ENCODE measurements at places on chromosomes 11 and 22. TPM values are rescaled to one million over a fixed set of nuclear protein-coding genes. Genes with fewer than 3 reads are reported as not detected.
A peak's percentile ranks its signal among the peaks of the same experiment; 100 is the strongest.

GRCh38 chr11:104934594-104934993 is 33.8 kb downstream of the CASP4 start:
- H3K4me1 ChIP-seq = no peaks in the 10 kb centered on the region
- DNase-seq = no peak
- no peak overlapping the region for H3K4me3 ChIP-seq
- no peak overlapping the region for H3K27ac ChIP-seq

DNA sequence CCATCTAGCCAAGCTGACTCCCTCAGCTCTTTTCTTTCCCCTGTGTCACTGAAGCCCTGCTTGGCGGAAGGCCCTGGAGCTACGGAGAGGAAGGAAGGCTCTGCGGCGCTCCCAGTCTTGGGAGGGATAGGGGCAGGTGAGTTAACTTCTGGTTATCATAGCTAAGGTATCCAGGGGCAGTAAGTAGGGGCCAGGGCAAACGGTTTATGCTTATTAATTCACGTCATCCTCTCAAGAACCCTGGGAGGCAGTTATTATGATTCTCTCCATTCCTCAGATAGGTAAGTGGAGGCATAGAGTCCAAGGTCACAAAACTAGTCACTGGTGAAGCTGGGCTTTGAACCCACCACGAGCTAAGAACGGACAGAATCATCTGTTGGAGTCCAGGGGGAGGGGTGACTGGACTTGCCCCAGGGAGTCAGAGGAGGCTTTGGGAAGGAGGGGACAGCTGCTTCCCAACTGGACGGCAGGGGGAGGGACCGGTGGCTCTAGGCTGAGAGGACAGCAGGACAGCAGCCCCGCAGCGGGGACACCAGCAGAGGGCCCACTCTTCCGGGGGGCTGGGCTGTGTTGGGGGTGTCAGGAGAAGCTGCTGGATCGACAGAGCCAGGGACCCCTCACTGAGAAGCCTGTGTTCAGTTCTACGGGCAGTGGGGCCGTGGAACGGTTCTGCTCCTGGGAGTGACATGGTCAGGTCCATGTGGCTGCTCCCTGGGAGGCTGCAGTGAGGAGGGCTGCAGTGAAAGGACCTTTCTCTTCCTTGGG is 3.5 kb downstream of the BAIAP2L2 start:
- H3K4me3 ChIP-seq = no peak overlapping the region
- H3K4me1 ChIP-seq = no peaks in the 10 kb centered on the region
- DNase-seq = no peak
- H3K27ac ChIP-seq = no peak overlapping the region

Gene HTR3B
- total RNA-seq = not detected

Gene SAMM50
- total RNA-seq = 34.2 TPM

Gene SCGB1A1
- total RNA-seq = not detected

DNA sequence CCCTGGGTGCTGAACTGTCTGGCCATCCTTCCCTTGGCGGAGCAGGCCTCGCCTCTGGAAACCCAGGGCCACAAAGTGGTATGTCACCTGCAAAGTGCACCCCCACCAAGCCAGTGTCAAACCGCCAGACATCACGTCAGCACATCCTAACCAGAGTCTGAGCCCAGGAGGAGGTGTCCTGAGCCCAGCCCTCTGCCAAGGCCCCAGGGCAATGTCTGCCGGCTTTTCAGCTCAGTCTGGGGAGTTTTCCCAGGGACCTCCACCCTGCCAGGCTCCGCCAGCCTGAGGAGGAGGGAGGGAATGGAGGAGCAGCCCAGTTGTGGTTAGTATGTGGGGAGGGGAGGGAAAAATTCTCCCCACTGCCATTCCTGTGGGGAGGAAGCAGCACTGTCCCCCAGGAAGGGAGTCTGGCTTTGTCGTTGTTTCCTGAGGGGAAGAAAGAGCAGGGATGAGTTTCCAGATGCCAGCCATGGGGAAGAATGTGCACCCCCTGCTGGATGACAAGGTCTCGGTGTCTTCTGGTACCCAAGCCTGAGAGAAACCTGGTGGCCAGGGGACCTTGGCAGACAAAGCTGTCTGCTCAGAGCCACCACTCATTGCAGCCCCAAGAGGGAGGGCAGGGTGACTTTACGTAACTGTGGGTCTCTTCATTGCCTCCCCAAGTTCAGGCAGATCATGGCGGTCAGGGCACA is 81.4 kb upstream of the CD82 start:
- peaks cover 4% of the 10 kb centered on the region for H3K4me1 ChIP-seq
- peaks cover 2% of the 10 kb centered on the region for H3K36me3 ChIP-seq

- H3K27me3 ChIP-seq = no peaks in the 10 kb centered on the region
- H3K4me1 ChIP-seq = peaks cover 14% of the 10 kb centered on the region
- H3K4me3 ChIP-seq = peak overlapping the region; percentile 67
- no peak for DNase-seq
Observed at GRCh38 chr11:1262172-1263006, 39.5 kb downstream of the MUC5B start.

Gene TPBGL
- 0.74 TPM for total RNA-seq

DNA sequence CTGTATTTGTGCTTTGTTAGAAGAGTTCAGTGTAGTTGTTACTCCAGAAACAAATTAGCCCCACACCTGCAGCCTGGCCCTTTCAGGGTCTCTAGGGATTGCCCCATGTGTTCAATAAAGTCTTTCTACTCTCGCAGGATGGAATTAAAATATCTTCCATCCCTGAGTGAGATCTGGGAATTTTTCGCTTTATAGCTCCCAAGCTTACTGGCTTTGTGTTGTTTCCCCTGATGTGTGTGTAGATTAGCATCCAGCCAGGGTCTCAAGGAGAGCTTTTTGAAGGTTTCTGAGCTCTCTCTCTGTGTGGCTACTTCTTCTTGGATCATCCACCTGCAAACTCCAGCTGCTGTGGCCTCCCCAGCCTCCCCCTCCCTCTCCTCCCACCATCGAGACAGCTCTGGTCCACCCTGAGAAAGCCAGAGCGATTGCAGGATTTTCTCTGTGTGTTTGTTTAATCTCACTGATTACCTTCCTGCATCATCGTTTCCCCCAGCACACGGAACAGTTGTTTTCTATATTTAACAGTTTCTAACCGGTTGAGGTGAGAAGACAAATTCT is 553.5 kb downstream of the TBC1D22A start:
- H3K36me3 ChIP-seq = peaks cover 1% of the 10 kb centered on the region
- no peak overlapping the region for H3K27ac ChIP-seq
- no peaks in the 10 kb centered on the region for H3K4me1 ChIP-seq
- no peak overlapping the region for H3K4me3 ChIP-seq

Gene GGT1
- total RNA-seq = 1.5 TPM

DNA sequence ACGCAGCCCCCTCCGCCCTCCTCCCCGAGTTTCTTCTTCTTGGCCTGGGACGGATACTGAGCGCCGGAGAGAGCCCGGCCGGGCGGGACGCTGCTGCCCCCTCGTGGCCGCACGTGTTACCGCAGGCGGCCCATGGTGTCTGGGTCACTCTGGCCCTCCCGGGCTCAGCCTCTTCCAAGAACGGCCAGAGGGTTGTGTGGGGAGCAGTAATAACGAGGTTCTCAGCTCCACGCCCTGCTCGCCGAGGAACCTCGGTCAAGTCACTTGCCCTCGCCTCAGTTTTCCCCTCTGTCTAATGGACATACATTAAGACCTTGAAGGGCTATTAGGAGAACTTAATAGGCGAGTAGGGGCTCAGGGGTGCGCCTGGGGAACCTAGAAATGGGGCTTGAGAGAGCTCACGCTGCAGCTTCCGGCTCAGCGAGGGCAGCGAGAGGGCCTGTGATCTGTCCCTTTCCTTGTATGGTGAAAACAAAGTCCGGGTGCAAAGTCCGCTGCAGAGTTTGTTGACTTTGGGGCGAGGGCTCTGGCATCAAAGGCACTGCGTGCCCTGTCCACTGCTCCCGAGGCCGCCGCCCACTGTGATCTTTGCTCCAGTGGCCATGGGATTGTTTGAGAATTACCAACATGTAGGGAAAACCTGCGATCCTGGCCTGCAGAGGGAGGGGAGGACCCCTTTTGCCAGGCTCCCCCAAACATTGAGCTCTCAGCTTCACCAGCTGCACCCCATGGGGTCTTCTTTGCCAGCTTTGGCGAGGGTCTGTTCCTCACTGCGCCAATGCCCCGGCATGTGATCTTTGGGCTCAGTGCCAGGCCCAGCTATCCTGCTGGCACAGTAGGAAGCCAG is 14.4 kb upstream of the LRP5 start:
- no peaks in the 10 kb centered on the region for H3K27me3 ChIP-seq
- H3K4me3 ChIP-seq = no peak overlapping the region
- DNase-seq = no peak
- peaks cover 7% of the 10 kb centered on the region for H3K4me1 ChIP-seq
- no peak overlapping the region for H3K27ac ChIP-seq

DNA sequence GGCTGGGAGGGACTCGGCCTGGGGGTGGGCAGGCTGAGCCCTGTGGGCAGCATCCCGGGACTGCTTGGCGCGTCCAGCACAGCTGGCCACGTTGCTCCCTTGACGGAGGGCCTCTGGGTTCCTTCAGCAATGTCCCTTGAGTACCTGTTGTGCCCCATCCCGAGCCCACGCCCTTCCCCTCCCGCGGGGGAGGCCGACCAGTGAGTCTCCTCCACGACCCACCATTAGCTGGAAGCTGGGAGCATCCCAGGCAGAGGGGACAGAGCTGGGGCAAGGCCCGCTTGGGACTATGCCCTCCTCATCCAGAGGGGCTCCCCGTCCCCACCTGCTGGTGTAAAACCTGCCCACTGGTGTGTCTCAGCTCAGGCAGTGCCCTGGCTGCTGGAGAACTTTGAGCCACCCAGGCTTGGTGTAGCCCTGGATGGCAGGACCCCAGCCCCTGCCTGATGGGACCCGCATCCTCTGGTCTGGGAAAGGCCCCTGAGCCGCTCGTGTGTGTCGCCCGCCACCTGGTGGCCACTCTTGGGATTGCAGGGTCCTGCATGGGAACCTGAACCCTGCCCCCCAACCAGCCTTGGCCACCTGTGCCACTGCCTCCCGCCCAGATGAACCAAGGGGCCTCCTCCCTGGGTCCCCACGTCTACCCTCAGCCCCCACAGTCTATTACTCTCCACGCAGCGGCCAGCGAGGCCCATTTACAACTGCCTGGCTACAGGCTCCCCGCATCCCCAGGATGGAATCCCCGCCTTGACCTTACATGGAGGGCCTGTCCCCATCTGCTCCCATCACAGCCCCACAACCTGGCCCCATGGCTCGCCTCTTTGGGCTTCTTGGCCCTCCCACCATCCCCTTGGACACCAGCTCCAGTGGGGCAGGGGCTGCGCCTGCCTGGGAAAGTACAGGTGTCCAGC is 16.6 kb upstream of the ARHGAP8 start:
- peaks cover 3% of the 10 kb centered on the region for H3K27me3 ChIP-seq
- no peak overlapping the region for H3K4me3 ChIP-seq
- peaks cover under 1% of the 10 kb centered on the region for H3K36me3 ChIP-seq
- no peak for DNase-seq
- peaks cover 8% of the 10 kb centered on the region for H3K4me1 ChIP-seq

Gene FLRT1
- 0.31 TPM for total RNA-seq

DNA sequence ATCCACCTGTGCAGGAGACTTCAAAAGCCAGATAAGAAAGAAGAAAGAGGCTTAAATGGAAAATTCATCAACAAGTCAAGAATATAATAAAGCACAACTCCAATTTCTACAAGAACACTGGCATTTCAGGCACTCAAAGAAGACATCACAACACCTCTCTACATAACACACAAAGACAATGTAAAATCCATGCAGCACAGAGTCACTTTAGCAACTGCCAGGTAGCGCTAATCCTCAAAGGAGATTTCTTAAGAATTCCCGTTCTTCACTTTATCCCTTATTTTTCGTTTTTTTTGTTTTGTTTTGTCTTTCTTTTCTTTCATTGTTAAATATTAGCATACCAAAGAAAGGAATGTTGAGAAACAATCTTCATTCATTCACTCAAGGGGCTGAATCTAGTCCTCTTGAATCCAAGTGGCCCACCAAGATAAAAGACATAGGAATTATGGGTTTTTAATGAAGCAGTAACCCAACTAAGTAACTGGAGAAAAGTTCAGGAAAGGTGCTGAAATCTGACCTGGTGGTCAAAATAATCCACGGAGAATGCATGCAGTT is 95.0 kb downstream of the CADM1 start:
- DNase-seq = no peak
- no peaks in the 10 kb centered on the region for H3K27me3 ChIP-seq
- no peaks in the 10 kb centered on the region for H3K36me3 ChIP-seq
- H3K27ac ChIP-seq = no peak overlapping the region

DNA sequence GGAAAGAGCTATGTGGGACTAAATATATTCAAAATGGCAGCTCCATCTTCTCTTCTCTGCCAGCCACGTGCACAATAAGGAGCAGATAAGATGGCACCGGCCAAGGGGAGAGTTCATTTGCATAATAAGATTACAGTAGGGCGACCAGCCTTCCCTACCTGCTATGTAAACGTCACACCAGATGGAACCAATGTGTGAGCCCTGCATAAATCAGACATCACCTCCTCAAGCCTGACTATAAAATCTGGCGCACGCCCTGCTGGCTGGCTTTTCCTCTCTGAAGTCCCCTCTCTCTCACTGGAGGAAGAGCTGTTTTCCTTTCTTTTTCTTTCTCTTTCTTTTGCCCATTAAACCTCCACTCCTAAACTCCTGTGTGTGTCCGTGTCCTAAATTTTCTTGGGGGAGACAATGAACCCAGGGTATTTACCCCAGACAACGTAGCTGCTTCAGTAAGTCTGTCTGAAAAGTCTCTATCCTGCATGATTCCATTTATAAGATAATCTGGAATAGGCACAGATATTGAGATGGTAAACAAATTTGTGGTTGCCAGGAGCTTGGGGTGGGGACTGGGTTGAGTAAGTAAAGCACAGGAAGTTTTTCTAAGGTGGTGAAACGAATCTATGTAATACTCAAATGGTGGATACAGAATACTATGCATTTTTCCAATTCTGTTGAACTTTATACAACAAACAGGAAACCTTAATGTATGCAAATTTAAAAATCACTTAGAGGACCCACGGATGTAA is 670.0 kb upstream of the KIRREL3 start:
- no peak overlapping the region for H3K27ac ChIP-seq
- no peaks in the 10 kb centered on the region for H3K4me1 ChIP-seq
- H3K36me3 ChIP-seq = no peaks in the 10 kb centered on the region
- H3K27me3 ChIP-seq = peaks cover 14% of the 10 kb centered on the region
- DNase-seq = no peak

Gene HORMAD2
- not detected for total RNA-seq

Gene TNNI2
- total RNA-seq = 1.3 TPM

GRCh38 chr22:19407649-19408606 is 23.6 kb downstream of the HIRA start:
- H3K36me3 ChIP-seq = peaks cover 30% of the 10 kb centered on the region
- DNase-seq = no peak
- no peak overlapping the region for H3K27ac ChIP-seq
- no peaks in the 10 kb centered on the region for H3K4me1 ChIP-seq

DNA sequence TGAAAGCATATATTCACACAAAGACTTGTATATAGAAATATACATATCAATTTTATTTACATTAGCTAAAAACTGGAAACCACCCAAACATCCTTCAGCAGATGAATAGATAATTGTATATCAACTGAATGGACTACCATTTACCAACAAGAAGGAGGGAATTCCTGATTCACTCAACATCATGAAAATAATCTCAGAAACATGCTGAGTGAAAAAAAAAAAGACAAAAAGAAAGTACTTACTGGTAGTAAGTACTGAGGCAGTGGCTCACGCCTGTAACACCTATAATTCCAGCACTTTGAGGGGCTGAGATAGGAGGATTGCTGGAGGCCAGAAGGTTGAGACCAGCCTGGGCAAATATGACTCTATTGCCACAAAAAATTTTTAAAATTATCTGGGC is 7.4 kb upstream of the IPO7 start:
- no peaks in the 10 kb centered on the region for H3K27me3 ChIP-seq
- H3K4me3 ChIP-seq = no peak overlapping the region
- peaks cover 18% of the 10 kb centered on the region for H3K4me1 ChIP-seq
- H3K36me3 ChIP-seq = no peaks in the 10 kb centered on the region
- DNase-seq = no peak
